ENCODE measurements at places on chromosomes 2 and 18. TPM values are rescaled to one million over a fixed set of nuclear protein-coding genes. Genes with fewer than 3 reads are reported as not detected.

XIRP2 gene
- polyA plus RNA-seq = not detected

DNA sequence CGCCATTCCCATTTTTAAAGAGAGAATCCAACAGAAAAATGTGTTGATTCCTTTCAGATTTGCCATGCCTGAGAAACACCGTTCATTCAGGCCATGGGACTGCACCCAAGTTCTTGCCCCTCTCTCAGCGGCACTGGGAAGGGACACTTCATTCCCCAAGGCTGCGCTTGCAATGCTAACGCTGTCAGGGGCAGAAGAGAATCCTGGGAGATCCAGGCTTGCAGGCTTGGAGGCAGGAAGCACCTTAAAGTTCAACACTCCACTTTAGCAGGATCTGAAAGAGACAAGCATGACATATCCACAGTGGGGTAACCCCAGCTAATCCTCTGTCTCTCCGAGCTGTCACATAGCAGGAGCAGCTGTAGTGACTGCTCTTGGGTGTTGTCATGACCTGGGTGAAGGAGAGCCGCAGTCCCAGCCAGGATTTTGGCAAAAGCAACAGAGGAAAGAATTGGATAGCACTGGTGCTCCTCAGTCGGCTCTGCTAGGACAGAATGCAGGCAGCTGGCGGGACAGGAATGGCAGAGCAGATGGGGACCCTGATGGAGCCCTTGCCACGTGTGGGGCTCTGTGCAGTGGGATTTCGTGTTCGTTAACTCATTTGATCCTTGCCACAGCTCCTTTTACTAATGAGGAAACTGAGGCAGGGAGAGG, 22.0 kb upstream of the ODC1 start:
- no peak for DNase-seq

GRCh38 chr18:80010551-80010906, 22.2 kb upstream of the TXNL4A start:
- DNase-seq = no peak

SLC4A5 gene
- polyA plus RNA-seq = not detected

DNA sequence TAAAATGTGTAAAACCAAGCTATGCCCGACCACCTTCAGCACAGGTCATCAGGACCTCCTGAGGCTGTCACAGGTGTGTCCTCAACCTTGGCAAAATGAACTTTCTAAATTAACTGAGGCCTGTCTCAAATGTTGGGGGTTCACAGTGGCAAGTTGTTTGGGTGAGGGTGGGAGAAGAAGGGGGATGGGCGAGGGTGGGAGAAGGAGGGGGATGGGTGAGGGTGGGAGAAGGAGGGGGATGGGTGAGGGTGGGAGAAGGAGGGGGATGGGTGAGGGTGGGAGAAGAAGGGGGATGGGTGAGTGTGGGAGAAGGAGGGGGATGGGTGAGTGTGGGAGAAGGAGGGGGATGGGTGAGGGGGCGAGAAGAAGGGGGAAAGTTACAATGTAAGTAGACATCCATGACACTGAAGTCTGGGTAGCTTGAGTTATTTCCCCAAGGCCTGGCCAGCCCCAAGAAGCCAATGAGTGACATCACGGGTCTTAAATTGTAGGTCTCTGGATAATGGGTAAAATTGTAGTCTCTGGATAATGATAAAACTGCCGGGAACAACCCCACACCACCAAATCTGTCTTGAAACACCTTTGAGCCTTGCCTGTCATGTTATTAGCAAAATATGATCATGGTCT, 56.3 kb downstream of the TIMM21 start:
- no peak for DNase-seq

All from naive B cell (primary cell).